ENCODE measurements at places on chromosomes 3 and 15.

GRCh38 chr3:61736506-61736905, 175.1 kb downstream of the PTPRG start:
- DNase-seq, result no peak

GRCh38 chr3:12313519-12313918, 24.6 kb downstream of the PPARG start:
- DNase-seq, result no peak

- DNase-seq, result no peak
These were observed 6.3 kb downstream of the CAV3 start for GRCh38 chr3:8739757-8740504.

- no peak for DNase-seq
These were observed 84.9 kb downstream of the WWTR1 start for GRCh38 chr3:149572796-149573414.

- no peak for DNase-seq
These were observed 85.2 kb downstream of the ERC2 start for GRCh38 chr3:56383092-56383491.

GRCh38 chr3:129040579-129041300, 19.8 kb upstream of the GP9 start:
- DNase-seq, result no peak

DNA sequence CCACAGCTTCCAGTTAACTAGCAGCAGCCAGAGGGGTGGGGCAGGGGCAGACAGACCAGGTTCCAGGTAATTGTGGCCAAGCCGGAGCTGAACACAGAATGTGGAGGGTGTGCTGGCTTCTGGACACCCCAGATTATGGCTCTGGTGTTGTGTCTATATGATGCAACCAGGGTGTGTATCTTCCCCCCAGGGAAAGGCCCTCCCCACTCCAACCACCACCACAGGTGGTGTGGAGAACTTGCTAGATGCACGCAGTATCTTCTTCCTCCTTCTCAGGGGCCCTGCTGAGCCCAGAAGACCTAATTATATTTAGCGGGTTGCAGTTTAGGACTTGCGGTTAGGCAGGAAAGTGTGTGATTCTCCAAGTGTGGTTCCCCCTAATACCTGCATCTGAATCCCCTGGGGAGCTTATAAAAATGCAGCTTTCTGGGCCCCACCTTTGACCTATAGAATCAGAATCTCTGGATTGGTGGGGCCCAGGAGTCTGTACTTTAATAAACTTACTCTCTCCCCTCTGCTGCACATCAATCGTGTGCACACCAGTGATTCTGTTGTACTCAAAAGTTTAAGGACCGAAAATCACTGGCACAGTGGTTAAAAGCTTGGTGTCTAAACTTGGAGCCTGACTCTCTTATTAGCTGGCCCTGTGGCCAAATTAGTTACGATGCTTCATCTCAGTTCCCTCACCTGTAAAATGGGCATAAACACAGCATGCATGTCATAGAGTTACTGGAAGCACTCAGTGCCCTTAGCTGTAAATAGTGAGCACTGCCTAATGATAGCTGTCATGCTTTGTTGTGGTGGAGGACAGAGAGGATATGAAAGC, 379.1 kb upstream of the PROK2 start:
- DNase-seq, result no peak

- DNase-seq, result no peak
These were observed 41.1 kb upstream of the AP3B2 start for GRCh38 chr15:82750831-82751180.

GRCh38 chr3:194268654-194269512, 82.2 kb downstream of the CPN2 start:
- no peak for DNase-seq

GRCh38 chr3:55074796-55075195, 146.9 kb upstream of the LRTM1 start:
- no peak for DNase-seq

Data from NCI-H187 (cell line).